Fibroblast of skin of left quadriceps (primary cell): ENCODE measurements at places on chromosomes 11 and 22.

- DNase-seq, result no peak
These were observed 21.2 kb downstream of the POLD4 start for GRCh38 chr11:67332081-67332691.

GRCh38 chr22:41899110-41899509, 15.8 kb downstream of the SHISA8 start:
- no peak for DNase-seq

DNA sequence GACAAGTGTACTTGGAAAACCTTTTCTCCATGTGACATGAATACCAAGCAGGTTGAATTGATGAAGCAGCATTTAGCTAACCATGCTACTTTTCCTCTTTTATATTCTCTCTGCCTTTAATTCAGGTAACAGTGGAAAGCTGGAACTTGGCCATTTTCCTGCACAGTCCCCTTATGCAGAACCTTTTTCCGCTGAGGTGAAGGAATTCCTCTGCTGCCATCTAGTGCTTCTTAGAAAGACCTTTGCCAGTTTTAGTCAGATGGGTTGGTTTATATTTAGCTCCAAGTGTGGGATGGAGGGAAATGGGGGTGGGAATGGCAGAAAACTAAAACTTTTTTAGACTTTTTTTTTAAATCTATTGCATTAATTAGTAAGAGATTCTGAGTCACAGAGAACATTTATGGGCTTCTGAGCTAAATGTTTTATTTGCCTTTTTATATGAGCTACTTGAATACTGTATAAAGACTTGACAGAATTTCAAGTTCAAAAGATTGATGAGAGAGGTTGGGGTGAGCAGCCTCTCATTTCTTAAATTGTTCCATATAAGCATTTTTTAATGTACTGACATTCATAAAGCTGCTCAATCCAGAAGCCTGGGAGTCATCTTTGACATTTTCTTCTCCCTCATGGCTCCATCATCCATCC, 153.9 kb upstream of the ZC3H12C start:
- DNase-seq, result peak; percentile 56

DNA sequence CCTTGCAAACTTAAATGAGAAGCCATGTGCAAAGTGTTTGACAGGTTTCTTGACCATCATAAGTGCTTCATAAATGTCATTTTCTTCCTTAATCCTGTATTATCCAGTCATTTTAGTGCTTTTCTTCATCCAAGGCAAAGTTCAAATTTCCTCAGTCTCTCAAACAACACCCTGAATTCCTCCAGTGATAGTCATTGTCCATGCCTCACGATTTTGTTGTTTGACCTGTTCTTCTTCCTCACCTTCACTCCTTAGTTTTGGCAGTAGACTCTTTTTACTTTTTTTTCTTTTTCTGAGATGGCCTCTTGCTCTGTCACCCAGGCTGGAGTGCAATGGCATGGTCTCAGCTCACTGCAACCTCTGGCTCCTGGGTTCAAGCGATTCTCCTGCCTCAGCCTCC, 1257.3 kb downstream of the FAM181B start:
- DNase-seq, result no peak

DNA sequence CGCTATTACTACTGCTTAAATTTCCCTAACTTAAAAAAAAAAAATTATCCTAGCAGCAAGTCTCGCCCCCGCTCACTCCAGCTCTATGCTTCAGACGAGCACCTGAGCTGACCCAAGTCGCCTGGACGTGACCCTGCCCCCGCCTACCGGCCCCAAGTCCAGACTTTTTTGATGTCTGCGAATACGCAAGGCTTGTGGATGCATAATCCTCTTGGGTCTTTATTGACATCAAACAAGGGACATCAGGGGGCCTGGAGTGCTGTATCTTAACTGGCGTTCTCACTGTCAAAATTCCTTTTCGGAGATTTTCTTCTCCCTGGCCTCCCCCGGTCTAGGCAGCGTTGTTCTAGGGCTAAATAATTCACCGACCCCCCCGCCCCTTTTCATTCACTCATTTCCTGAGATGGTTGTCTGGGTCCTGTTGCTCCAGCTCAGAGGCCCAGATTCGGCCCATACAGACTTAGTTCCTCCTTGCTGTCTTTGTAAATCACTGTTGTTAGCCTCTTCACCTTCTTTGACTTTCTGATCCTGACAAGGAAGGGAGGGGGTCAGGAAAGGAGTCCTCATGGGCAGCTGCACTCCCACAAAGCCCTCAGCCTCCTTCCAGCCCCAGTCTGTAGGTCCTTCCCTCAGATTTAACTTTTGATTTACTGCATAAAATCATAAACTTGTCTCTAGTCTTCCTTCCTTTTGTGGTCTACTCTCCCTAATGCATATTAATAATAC, 601 bp upstream of the LRP4 start:
- no peak for DNase-seq

DNA sequence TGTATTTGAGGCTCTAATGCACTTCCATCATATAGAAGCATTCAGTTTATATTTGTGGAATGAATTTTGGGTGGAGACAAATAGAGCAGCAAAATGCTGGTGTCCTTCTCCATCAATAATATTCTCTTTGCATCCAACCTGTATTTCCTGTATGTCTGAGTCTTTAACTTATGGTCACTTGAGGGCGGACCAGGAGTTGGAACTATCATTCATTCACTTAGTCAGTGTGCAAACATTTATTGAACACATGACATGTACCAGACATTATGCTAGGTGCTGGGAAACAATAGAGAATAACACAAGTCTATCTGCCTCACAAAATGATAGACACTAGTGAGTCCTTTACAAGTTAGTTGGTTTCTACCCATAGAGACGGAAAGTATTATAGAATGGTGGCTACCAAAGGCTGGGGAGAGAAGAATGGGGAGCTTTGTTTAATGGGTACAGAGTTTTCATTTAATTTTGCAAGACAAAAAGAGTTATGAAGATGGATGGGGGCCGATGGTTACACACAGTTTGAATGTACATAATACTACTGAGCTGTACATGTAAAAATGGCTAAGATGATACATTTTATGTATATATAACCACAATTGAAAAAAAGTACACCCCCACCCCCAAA, 4.6 kb upstream of the TMEM123 start:
- no peak for DNase-seq

DNA sequence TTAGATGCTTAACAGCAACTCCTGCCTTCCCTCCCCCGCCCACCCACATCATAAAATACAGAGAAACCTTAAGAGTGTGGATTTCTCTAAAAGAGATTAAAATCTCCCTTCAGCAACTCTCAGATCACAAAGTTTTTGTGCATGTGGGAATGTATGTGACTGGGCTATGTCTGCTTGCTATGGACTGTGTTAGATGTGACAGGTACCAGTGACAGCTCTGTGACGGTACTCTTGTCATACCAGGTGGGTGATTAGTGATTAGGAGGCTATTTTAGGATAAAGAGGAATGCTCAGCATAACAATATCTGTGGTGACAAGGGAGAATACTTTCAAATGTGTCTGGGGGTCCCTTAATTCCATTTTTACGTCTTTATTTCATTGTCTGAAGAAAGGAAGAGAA, 60.2 kb downstream of the SYT9 start:
- DNase-seq, result no peak

GRCh38 chr22:49668402-49668801, 159.3 kb downstream of the BRD1 start:
- no peak for DNase-seq

GRCh38 chr11:75858613-75859012, 43.6 kb downstream of the UVRAG start:
- DNase-seq, result peak; percentile 38

- DNase-seq, result no peak
These were observed 697.7 kb downstream of the TBC1D22A start for GRCh38 chr22:47460176-47460575.

DNA sequence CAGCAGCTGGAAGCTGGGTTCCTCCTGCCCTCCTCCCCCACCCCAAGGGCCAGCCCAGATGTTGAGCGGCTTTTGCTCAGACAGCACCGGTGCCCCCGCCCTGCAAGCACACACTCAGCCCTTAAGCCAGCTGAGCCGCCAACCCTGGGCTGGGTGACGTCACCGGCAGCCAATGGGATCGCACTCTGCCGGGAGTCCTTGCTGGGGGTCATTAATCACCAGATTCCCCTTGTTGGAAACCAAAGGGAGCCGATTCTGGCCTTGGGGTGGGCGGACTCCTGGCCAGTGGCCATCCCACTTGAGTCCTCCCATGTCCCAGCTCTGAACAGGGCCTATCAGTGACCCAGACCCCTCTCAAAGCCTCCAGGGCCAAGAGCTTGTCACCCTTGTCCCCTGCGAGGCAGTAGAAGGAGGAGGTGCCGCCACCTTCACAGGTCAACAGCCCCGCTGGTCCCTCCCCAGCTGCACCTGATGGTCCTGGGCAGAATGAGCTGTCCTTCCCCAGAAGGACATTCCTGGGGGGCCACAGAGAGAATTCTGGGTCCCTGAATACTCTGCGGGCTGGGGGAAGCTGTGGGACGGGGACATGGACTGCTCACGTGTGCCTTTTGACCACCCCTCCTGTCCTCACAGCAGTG, 7.4 kb downstream of the DUSP8 start:
- DNase-seq, result peak; percentile 60

DNA sequence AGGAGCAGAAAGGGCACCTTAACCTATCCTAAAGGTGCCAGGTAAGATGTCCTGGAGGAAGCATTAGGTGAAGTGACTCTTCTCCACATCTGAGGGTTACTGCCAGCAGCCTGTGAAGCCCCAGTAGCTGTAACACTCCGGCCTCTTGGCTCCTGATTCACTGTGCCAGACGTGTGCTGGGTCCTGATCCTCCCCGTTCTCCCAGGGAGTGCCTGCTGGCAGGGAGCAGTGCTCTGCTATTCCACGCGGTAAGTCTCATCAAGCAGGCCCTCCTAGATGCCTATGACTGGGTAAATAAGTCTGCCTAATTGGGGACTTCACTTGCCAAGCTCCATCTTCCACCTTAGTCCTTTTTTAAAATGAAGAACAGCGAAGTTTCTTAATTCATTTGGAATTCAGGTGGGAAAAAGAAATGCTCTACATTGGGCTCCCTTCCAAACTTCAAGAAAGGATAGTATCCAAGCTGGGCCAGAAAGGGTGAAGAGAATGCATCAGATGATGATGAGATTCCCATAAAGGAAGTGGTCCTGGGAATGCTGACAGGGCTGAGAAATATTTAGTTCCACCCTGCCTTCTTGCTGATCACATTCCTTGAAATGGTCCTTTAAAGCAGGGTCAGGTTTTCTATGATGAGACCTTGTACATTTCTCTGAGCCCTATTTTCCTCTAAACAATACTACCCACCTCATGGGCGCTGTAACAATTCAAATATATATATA, 188.0 kb downstream of the MAML2 start:
- DNase-seq, result peak; percentile 63

DNA sequence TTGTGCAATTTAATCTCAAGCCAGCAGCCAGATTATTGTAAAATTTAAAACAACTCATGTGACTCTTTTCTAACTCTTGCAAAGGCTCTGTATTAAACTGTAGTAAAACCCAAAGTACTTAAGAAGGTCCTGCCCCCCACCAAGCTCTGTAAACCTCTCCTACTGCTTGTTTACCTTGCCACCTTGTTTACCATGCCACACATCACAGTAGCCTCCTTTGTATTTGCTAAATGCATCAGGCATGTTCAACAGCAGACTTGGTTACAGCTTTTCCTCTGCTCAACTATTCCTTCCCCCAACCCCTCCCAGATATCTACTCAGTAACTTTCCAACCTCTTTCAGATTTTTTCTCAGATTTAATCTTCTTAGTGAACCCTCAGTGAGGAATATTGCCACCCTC, 861.6 kb downstream of the METTL15 start:
- no peak for DNase-seq

DNA sequence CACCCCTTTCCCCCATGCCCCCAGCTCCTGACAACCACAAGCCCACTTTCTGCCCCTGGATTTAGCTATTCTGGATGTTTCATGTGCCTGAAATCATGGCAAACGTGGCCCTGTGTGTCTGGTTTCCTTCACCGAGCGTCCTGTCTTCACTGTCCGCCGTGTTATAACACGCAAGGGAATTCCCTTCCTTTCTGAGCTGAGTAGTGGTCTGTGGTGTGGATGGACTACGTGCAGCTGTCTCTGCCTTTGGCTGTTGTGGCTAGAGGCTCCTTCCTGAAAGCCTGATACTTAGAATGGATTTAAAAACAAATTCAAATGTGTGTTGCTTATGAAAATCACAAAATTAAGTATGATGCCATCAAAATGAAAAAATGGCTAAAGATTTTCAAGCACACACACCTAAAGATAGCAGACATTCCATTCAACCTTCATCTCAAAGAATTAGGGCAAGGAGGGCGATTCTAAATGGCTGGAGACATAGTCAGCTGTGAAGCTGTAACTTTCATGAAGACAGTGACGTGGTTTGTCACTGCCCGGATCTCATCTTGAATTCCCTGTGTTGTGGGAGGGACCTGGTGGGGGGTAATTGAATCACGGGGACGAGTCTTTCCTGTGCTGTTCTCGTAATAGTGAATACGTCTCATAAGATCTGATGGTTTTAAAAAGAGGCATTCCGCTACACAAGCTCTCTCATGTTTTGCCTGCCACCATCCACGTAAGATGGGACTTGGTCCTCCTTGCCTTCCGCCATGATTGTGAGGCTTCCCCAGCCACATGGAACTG, 30.5 kb downstream of the KCNQ1 start:
- DNase-seq, result no peak

DNA sequence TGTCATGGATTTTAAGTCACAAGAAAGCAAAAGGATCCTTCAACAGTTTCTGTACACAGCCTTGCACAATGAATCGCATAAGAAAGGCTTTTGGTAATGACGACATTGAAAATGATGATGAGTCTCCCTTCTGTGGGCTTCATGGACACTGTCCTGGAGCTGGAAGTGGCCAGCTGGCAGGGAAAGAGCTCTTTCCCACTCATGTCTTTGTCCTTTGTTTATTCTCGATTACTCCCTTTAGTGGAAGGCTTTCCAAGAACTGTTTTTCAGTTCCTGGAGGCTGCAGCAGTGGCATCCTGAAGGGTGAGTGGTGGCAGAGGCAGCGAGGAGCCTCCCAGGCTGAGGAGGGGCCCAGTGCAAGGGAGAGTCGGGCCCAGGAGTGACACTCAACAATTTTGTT, 505.2 kb downstream of the NTM start:
- no peak for DNase-seq

DNA sequence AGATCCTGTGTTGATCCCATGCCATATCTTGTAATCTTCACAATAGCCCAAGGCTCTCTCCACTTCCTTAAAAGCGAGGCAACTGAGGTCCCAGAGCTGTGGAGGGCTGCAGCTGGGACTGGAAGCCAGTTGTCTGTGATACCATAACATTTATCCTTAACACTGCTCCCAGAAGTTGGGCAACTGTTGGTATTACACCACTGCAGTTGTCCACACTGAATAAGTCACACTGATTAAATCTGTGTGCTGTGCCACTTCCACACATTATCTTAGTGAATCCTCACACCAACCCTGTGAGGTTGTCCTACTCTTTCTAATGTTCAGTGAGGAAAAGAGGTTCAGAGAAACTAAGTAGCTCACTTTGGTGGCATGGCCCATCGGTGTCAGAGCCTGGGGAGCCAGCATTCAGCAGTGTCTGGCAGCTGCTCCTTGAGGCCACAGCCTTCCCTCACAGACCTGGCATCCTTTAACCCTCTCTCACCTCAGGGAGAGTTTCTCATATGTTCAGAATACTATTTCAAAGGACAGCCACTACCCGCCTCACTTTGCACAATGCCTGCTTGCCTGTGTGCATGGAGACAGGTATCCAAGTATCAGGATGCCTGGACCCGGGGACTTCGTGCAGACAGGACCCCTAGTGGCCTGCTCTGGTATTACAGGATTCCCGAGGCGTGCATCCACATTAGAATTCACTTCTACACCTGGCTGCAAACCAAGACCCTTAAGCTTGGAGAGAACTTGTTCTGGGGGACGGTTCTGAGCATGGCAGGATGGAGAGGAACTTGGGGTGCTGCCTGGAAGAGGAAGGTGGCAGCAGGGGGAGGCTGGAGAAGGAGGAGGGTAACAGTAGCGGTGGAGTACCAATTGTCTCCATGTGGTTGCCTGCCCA, 221.9 kb upstream of the TBCEL start:
- peak; percentile 14 for DNase-seq

- DNase-seq, result no peak
These were observed 379.8 kb downstream of the SOX6 start for GRCh38 chr11:15976433-15977045.
